Uterus (tissue), 4 donors: ENCODE measurements at places on chromosomes 5 and 9.

GRCh38 chr5:155066886-155067595 lies 53.5 kb downstream of the KIF4B start:
- no peak for DNase-seq

DNA sequence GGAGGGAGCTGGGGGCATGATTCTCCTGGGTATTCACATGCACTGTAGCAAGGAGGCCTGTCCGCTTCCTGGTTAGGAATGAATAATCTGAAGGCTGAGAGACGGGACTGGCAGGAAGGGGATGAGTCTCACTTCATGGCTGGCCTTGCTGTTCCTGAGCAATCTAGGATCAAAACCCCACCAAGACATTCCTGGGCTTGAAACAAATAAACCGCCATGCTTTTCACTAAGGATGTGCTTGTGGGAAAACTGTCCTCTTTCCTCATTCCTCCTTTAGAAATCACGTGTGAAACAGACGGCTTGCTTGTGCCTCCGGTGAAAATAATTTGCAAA lies 132.8 kb downstream of the MACROH2A1 start:
- no peak for DNase-seq

DNA sequence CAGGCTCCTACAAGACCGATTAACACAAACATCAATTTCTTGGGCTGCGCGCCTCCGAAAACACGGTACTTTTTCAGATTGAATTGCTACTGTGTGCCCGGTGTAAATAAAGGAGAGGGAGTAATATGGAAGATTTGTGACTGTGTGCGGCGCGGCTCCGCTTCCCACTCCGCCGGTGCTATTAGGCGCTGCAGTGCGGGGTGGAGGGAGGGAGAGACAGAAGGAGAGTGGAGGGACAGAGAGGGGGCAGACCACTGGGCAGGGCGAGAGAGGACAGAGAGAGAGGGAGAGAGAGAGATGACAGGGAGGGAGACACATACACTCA lies 24.7 kb upstream of the RNU6ATAC start:
- no peak for DNase-seq

GRCh38 chr9:72440378-72440777 lies 75.4 kb upstream of the ZFAND5 start:
- DNase-seq = no peak

GRCh38 chr5:1639757-1640156 lies 116.0 kb upstream of the LPCAT1 start:
- no peak for DNase-seq

DNA sequence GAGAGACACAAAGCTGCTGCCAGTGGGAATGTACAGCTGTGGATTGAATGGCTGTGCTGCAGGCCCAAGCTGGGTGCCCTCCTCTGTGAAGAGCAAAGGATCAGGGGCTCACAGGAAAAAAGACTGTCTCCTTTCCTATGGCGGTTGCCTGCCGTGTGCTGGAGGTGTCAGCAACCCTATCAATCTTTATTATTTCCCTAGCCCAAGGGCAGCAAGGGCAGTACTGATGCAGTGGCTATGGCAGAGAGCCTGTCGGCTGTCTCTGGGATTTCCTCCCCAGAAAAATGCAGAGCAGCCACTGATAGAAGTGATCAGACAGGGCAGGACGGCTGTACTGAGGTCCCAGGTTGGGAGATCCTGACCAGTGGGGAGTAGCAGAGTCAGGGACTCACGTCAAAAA lies 117.3 kb upstream of the CDH12 start:
- DNase-seq = no peak

- no peak for DNase-seq
These were observed 97.8 kb downstream of the ADAMTS12 start for GRCh38 chr5:33793836-33794549.

DNA sequence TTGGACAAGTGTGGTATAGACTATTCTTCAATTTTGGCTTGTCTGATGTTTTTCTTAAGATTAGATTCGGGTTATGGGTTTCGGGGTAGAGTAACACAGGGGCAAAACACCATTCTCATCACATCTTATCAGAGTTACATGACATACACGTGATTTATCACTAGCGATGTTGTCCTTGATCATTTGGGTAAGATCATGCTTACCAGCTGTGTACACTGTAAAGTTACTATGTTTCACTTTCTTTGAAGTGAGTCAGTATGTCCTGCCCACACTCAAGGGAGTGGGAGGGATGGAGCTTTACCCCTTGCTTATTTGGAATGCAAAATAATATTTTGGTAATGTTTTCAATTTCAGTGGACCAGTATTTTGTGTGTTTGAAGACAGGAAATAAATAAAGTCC lies 101.8 kb upstream of the TAF11L2 start:
- no peak for DNase-seq

DNA sequence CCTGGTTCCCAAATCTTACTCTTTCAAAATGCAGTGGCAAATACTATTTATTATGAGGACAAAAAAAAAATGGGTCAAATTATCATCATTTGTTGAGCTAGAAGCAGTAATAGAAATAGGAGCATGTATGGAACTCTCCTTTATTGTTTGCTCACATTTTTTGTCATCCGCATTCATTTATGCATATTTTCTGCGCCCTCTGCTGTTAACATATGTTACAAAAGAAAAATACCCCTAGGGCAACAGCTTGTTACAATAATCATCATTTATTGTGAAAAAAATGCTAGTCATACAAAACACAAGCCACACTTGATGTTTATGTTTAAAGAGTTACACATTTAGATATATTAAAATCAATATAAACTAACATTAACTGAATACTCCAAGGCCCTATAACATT lies 328.2 kb downstream of the TUSC1 start:
- DNase-seq = no peak

DNA sequence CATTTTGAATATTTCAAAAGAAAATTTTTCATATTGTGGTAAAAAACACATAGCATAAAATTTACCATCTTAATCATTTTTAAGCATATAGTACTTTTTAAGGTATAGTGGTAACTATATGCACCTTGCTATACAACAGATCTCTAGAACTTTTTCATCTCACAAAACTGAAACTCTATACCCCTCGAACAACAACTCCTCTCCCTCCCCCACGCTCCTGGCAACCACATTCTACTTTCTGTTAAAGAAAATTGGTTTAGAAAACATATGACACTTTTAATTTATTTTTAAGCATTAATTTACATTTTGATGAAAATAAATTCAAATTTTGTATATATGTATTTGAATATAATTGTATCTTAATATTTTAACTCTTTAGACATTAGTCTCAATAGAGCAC lies 147.2 kb upstream of the EFNA5 start:
- DNase-seq = no peak

GRCh38 chr9:121738411-121738810 lies 87.0 kb downstream of the DAB2IP start:
- no peak for DNase-seq

DNA sequence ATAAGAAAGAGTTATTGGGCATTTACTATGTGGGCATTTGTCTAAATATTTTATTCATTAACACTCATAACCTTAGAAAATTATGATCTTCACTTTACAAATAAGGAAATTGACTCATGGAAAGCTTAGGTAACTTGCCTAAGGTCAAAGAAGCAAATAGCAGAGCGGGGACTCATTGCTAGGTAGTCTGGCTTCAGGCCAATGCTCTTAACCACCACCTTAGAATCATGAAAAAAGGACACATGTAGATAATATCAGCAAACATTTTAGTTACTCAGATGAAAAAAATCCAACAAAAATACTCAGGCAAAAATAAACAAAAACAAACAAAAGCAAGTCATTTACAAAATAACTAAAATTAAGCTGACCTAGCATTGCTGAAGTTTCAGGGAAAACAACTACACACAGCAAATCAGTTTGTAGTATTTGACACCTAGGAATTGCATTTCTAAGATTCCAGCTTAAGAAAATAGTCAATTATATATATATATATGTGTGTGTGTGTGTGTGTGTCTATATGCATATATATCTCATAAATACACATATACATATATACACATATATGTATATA lies 166.0 kb downstream of the HMHB1 start:
- no peak for DNase-seq

DNA sequence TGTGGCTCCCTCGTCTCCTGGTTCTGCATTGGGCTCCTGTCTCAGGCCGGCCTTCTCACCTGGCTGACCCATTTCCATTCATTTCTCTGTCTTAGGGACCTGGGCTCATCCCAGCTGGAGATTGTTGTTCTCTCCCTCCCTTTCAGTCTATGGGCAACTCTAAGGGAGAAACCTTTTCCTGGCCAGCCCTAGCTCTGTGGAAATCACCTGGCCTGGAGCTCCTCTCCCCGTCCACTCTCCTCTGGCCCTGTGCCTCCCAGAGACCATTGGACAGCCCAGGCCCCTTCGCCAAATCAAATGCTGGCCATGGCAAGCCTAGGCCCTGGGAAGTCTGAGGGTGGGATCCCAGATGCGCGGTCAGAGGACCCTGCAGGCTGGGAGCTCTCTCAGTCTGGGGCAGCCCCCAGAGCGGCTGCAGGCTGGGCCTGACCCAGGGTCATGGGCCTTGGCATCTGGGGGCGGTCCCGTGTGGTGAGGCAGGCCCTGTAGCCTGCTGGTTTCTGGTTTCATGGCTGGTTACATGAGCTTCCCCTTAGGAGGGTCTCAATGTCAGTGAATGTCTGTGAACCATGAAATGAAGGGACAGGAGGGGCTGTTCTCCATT lies 253.5 kb downstream of the AOPEP start:
- no peak for DNase-seq

DNA sequence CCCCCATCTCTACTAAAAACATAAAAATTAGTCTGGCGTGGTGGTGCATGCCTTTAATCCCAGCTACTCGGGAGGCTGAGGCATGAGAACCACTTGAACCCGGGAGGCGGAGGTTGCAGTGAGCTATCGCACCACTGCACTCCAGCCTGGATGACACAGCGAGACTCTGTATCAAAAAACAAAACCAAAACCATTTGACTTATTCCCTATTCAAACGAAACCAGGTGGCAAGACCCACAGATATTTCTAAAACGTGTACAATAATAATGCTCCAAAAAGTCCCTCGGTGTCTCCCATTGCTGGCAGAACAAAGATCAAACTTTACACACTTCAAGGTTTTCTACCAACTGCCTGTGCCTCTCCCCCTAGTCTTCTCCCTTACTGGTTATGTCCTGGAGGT lies 29.8 kb downstream of the HMGCR start:
- no peak for DNase-seq

DNA sequence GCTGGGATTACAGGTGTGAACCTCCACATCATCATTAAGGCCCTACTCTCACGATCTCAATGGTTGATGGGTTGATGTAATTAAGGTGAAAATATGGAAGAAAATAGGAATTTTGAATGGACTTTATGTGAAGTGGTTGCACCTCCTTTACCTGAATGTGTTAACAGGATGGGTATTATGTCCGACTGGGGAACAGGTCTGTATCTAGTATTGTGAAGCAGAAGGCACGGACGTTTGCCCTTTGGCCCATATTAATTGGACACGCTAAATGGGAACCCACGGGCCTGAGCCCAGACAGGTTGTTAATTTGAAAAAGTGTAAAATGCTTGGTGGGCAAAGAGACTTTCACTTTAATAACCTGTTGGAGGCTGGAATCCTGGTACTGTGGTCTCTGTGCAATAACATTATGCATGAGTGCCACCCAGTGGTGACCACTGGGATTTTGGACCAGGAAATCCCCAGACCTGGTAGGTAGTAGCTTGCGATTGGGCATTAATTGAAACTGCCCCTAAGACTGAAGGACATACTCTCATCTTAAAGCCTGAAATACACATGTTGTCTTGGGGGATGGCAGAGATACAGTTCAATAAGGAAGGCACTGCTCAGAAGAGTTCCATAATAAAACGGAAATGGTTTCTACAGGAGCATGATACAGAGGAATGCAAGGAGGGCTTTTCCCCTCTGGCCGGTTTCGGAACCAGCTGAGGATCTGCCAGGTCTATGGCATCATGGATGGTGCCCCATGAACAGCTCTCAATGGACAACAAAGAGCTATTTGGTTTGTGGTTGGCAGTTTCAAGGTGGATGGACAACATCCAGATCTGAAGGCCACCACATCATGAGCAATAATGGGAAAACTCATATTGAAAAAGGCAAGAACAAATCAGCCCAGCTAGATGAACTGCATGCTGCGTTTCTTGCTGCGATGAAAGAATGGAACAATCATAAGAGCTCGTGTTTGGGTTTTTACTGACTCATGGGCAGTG lies 26.2 kb upstream of the BICD2 start:
- peak; percentile 80 for DNase-seq

GRCh38 chr9:127887792-127888191 lies 10.3 kb upstream of the AK1 start:
- no peak for DNase-seq

- DNase-seq = no peak
These were observed 281.7 kb downstream of the TMEM38B start for GRCh38 chr9:105975886-105976645.

GRCh38 chr5:53253421-53253871 lies 143.9 kb upstream of the MOCS2 start:
- DNase-seq = no peak

GRCh38 chr5:73759771-73760170 lies 133.8 kb downstream of the ARHGEF28 start:
- no peak for DNase-seq

- DNase-seq = no peak
These were observed 10.3 kb downstream of the ITGA2 start for GRCh38 chr5:52999344-52999949.

DNA sequence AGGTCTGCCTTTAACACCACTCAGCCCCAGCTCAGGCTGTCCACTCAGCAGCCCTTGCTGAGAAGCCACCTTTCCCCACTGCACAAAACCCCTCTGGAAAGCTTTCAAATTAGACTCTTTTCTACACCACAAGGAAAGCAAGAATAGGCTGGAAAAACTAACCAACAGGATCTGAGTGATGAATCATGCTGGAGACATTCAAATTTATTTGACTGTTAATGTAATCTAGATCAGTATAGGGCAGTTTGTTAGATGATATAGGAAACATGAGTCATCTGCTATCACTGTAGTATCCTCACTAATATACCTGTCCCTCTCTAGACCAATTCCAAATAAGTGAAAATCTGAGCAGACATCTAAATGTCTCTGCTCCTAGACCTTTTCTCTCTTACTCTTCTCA lies 127.8 kb upstream of the PAM start:
- DNase-seq = no peak

DNA sequence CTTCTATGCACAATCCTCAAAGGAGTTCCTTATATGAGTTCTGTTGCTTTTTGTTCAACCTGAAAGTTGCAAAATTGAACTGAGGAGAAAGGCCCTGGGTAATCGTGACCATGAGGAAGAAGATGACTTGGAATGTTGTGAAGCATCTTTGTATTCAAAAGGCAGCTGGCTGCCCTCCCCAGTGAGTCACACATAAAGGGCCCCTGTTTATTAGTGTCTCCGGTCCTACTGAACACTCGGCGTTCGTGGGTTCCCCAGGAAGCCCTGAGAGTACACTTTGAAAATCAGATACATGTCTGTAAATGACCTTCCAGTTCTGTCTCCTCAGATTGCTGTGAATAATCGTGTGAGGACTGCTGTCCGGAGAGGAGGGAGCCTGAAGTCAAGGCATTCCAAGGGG lies 73.6 kb downstream of the C9orf153 start:
- no peak for DNase-seq

GRCh38 chr9:124146031-124146561 lies 111.7 kb upstream of the NEK6 start:
- DNase-seq = no peak

- DNase-seq = no peak
These were observed 293.2 kb downstream of the CTNND2 start for GRCh38 chr5:11611011-11611410.

GRCh38 chr5:168712280-168712924 lies 133.2 kb upstream of the PANK3 start:
- DNase-seq = no peak

GRCh38 chr5:55902696-55903095 lies 51.5 kb downstream of the IL31RA start:
- no peak for DNase-seq

GRCh38 chr9:20914556-20914955 lies 116.9 kb downstream of the HACD4 start:
- DNase-seq = no peak

- no peak for DNase-seq
These were observed 14.5 kb downstream of the DOCK2 start for GRCh38 chr5:169651526-169651925.
